ENCODE measurements at places on chromosomes 1 and 21.

- no peak for DNase-seq
These were observed 96.2 kb downstream of the FASLG start for GRCh38 chr1:172755099-172755498.

DNA sequence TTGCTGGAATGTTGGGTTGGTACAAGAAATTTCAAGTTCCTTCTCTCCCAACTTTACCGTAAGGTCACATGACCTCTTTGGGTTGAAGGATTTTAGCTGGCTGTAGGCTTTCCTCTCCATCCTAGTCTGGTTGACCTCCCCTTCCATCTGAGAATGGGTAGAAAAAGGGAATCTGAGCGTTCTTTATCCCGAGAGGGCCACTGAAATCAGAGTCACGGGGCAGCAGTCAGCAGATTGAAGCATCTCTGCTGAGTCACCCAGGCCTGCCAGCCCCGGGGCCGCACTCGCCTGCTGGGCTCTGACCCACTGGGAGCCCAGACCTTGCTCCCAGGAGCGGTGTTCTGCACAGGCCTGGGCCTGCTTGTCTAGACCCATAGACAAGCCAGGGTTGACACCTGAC, 31.0 kb downstream of the TMCC2 start:
- peak; percentile 31 for DNase-seq

GRCh38 chr21:32411350-32412161, 950 bp upstream of the EVA1C start:
- DNase-seq: peak; percentile 24

DNA sequence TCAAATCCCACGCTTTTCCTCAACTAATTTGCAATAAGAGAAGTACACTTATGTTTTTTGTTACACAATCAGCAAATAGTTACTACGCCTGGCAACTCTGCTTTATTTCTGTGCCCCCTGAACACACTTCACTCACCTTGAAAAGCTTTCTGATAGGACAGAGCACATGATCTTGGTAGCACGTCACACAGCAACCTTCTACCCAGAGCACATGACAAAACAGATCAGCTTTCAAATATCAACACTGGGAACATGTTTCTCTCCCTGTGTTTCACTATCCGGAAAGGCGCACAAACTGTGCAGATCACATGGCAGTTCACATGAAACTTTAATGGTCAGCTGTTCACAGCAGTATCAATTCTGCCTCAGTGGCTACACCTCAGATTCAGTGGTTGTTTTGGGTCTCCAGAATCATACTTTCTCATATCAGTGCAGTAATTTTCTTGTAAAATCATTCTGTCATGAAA, 2.2 kb downstream of the SLC19A2 start:
- DNase-seq: no peak

DNA sequence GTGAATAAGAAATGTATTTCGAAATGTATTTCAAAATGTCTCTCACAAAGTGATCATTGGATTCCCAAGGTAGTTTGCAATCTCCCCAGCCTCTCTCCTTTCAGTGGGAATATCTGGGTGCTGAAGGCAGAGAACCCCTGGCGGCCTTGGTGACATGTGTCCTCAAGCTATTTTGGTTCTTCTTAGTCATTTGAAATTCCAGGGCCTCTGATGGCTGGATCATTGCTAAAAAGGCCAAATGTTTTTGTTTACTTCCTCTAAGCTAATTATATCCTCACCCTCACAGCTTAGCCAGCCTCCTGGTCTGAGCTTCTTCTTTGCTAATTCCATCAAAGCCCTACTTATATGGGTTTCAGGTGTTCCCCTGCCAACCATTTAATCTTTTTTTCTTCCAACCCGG, 71.2 kb downstream of the LRRC40 start:
- DNase-seq: peak; percentile 6

- peak; percentile 39 for DNase-seq
These were observed 37.4 kb downstream of the CITED4 start for GRCh38 chr1:40824591-40825434.

DNA sequence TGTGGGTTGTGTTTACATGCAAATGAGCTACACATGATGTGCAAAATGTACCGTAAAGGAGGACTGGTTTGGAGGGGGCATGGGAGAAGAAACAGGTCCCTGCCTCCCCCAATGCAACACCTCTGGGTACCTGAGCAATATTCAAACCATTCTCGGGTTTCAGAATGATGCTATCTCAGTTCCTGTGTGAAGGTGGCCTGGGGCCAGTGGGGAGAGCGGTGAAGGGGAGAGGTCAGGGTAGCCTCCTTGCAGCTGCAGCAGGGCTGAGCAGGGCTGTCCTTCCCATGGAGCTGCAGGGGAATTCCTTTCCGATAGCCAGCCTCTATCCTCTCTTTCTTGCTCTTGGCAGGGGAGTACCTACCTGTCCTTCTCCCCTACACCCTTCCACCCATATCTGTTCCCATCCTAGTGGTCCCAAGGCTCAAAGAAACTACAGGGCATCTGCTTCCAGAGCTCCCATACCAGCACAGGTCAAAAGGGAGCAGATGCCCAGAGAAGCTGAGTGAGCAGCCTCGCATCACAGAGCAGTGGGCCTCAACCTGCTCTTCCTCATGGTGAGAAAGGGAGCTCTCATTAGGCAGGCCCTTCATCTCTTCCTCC, 11.9 kb downstream of the MEF2D start:
- no peak for DNase-seq

- DNase-seq: peak; percentile 4
These were observed 49.8 kb upstream of the SCAF4 start for GRCh38 chr21:31781737-31782136.

DNA sequence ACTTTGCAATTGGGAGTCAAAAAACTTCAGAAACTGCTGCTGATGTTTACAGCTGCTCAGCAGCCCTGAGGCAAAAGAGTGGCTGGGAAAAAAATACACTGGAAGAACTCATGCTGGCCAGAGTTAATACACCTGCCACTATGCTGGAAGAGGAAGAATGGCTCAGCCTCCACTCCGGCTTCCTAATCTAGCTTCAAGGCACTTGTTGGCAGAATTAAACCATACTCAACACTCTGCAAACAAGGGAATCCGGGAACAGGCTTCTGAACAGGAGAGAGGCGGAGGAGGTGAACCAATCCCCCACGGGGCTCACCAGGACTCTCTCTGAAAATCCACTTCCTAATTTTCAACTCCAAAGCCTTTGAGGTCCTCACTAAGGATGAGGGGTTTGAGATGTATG, 120.1 kb downstream of the CCDC185 start:
- DNase-seq: no peak

- DNase-seq: no peak
These were observed 59.7 kb upstream of the TNFSF4 start for GRCh38 chr1:173266841-173267240.

DNA sequence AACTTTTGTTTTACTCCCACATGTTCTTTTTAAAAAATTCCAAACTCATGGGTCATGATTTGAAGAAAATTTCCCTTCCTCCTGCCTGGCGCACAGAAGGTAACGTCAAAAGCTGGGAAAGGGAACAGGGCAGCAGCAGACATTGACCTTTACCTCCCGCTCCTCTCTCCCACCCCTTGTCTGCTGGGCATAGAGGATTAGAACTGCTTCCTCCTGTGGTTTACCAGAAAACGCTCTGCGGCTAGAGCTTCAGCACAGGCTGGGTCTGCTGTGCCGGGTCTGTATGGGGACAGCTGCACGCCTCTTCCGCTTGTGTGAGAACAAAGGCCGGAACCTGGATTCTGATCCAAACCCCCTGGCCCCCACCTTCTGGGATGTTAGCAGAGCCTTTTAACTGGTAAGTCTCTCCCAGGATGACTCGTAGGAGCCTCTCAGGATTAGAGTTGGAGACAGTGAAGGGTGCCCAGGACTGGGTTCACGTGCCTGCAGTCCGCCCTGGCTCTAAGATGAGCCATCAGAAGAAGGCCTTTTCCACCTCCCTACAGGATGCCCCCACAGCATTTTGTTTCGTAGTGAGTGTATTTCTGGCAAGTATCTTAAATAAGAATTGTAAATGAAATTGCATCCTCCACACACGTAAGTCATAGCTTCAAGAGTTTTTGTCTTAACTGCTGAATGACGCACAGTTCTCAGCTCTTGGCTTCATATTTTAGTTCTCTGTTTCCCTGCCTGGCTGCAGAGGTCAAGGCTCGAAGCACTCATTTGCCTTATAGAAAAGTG, 5.2 kb downstream of the H6PD start:
- DNase-seq: no peak

Measured in HFFc6 (cell line).